Activated T-helper 1 cell treated with anti-CD3 and anti-CD28 coated beads, Interleukin-2, amount 50 U/mL, for 16 hours (primary cell): ENCODE measurements at places on chromosomes 2 and 18.

DNA sequence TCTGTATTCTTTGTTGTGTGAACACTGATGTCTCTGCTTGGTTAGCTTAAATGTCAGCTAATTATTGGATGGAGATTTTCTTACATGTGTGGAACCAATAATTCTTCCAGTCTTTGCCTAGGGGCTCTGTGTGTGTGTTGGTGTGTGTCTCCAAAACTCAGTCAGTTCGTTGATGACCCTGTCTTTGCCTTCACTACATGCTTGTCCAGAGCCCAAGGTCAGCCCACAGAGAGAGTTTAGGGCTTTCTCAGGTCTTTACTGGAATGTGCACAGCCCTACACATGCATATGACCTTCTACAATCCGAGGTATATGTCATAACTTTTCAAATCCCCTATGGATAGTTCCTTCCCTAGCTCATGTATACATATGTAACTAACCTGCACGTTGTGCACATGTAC is 74.1 kb upstream of the LDAH start:
- DNase-seq: no peak

GRCh38 chr2:53751728-53752127 is 15.9 kb upstream of the CHAC2 start:
- DNase-seq: no peak

- no peak for DNase-seq
Observed at GRCh38 chr2:96315400-96316071, 9.6 kb upstream of the ITPRIPL1 start.

DNA sequence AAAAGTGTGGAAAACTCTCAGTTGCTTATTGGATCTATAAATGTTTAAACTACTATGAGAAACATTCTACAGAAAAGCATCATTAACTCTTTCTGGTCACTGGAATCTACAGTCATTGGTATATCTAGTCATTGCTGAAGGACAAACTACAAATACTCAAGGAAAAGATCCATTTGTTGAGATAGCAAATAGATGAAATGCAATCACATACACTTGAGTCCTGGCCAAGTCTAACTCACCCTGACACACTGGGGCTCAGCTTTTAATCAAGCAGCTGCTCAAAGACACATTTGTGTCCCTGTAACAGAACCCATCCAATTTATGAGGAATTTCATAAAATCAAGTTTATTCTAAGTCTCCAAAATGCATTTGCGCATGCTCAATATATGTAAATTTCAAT is 68.7 kb downstream of the CDH2 start:
- DNase-seq: no peak

- no peak for DNase-seq
Observed at GRCh38 chr2:225764346-225764745, 364.8 kb downstream of the NYAP2 start.

GRCh38 chr2:202015471-202015870 is 18.2 kb upstream of the FZD7 start:
- no peak for DNase-seq

DNA sequence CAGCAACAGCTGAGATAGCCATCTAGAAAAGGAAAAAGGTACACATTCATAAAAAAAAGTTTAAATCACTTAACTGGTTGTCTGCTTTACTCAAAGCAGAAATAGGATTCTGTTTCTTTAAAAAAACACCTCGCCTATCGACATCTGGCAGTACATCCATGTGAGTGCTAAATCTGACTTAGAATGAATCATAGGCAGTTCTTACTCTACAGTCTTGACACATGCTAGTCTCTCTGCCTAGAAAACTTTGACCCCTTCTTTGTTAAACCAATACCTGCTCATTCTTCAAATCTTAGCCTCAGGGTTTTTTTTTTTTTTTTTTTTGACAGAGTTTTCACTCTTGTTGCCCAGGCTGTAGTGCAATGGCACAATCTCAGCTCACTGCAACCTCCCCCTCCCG is 37.1 kb upstream of the GPR75 start:
- DNase-seq: no peak

DNA sequence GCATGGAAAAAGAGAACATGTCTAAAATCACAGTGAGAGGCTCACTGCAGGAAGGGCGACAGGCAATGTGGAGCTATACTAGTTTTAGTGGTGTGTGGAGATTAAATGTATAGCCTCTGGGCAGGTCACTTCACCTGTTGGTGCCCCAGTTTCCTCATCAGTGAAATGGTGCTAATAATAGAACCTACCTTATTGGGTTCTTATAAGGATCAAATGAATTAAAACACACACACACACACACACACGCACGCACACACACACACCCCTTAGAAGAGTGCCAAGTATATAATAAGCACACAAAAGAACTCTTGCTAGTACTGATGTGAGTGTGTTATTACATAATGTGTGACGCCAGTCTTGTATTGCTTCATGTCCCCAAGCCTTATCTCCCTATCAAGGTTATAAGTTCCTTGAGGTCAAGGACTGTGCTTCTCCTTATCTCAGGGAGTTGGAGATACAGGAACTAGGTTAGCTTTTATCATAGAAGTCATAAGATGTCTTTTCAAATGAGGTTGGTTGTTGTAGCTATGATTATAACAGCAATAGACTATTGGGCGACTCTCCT is 98.0 kb upstream of the CXCR4 start:
- no peak for DNase-seq

DNA sequence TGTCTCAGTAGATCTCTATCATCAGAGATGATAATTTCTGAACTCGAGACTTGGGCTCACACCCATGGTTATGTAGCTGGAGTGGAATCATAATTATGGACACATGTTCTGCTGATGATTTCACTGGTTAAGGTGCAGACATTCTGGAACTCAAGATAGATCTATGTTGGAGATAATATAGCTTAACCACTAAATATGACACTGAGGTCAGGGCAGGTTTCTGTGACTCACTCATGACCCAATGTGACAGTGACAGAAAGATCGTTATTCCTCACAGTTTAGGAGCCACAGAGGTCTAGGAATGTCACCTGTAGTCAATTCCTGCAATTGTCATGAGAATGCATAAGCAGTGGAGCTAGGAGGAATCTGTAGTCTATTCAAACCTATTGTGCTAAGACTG is 828.6 kb downstream of the TRIB2 start:
- DNase-seq: no peak

GRCh38 chr2:68172990-68173700 is 15.5 kb downstream of the PNO1 start:
- no peak for DNase-seq

DNA sequence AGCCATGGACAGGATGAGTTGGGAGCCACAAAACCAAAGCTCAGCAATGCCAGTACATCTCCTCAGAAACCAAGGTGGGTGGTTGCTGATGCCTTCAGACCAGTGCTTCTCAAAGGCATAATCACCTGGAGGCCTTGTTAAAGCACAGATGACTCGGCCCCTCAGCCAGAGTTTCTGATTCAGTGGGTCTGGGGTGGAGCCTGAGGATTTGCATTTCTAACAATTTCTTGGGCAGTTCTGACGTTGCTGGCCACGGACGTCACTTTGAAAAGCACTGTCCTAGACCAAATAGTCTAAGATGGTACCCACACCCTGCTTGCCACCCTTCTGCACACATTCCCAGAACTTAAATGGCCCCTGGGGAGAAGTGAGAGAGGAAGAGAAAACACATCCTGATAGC is 24.1 kb upstream of the CDH2 start:
- no peak for DNase-seq

- no peak for DNase-seq
Observed at GRCh38 chr2:223043164-223043941, 8.6 kb upstream of the KCNE4 start.

DNA sequence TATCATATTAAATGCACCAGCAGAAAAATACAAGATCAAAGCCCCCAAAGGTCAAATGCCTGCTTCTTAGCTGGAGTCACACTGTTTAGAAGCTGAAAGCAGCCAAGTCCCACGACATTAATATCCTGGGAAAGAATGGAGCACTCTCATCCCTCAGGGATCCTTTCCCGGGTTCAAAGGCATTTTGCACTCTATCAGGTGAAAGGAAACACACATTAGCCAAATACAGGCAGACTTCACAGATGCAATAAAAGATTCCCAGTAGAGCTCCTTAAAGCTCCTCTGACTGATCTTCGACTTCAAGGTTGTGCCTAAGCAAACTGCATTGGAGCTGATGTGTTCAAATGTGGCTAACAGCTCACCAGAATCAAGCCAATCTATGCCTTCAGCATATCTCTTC is 158.4 kb downstream of the RNF152 start:
- no peak for DNase-seq

DNA sequence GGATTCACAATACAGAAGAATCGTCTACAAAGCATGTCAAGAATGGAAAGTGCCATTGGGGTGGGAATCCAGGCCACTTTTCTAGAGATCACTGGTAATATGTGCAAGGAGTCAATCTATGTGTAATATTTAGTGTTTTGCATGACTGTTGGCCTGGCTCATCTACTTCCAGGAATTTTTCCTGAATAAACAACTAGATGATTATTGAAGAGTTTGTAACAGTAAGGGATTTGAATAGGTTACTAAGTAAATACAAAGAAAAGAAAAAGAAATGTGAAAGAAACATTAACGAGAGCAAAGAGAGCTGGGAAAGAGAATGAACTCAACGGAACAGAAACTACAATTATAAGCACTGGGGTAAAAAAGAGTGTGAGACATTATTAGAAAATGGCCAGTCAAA is 406.0 kb downstream of the TGIF1 start:
- DNase-seq: no peak

GRCh38 chr18:35610724-35611123 is 29.2 kb downstream of the GALNT1 start:
- DNase-seq: no peak

DNA sequence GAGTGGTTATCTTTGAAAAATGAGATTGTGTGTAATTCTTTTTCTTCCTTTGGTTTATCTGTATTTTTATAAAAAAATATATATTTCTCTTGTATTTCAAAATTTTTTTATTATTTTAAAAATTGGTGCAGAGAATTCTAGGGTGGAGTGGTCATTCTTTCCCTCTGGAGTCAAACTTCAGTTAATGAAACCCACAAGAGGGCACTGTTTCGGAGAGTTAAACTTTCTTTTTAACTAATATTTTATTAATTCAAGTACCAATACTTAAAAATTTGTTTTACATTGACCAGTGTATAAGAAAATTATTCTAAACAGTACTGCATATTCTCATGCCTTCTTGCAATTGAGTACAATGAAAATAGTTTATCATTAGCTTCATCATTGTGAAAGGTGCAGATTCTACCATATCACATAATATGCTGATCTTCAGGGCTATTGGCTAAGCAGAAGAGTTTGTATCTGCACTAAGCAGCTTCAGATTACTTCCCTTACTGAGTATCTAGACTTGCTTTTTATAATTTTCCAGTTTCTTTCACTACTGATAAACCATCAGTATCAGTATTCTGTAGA is 50.1 kb downstream of the HS1BP3 start:
- DNase-seq: no peak

GRCh38 chr2:44107974-44108373 is 60.7 kb upstream of the PPM1B start:
- no peak for DNase-seq

DNA sequence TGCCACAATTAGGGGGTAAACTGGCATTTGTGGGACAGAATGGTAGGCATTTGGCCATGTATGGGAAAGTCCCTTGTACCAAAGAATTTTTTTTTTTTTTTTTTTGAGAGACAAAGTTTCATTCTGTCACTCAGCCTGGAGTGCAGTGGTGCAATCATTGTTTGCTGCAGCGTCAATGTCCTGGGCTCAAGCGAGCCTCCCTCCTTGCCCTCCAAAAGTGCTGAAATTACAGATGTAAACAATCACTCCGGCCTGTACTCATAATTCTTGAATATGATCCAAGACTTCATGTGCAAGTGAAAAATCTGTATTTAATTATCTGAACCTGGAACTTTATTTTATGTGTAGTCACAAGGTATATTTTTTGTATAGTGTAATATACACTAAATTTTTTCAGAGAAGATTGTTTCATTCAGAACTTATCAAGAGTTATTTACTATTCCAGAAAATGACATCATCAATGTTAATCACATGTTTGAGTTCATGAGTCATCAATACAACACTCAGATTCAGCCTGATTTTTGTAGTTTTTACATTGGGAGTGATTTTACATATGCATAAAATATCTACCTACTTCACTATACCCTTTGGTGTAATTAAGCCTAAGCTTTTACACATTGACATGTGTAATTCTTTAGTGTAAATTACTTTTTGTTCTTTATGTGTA is 138.7 kb upstream of the L3MBTL4 start:
- no peak for DNase-seq

GRCh38 chr2:179022685-179023084 is 27.3 kb downstream of the CCDC141 start:
- DNase-seq: no peak

DNA sequence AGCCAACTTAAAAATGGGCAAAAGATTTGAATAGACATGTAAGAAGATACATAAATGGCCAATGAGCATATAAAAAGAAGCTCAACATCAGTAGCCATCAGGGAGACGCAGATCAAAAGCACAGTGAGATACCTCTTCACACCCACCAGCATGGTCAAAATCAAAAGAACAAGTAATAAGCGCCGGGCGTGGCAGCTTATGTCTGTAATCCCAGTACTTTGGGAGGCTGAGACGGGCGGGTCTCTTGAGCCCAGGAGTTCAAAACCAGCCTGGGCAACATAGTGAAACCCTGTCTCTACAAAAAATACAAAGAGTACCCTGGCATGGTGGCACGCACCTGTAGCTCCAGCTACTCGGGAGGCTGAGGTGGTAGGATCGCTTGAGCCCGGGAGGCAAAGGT is 4.6 kb upstream of the CIB4 start:
- DNase-seq: no peak

DNA sequence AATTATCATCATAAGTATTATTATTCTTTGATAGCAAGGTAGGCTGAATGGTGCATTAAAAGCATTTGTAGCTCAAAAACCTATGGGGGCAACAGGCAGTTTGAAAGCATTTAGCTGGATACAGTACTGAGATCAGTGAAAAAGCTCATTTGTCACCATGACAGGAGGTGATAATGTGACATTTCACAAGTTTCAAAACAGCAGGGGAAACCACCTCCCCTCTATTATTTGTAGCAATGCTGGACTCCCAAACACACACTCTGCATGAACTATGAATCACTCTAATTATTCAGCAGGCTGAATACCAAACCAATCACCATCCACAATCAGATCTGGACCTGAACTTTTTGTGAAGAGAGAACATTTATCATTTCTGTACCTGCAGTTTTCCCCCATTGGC is 63.4 kb downstream of the MYO5B start:
- no peak for DNase-seq

- peak; percentile 95 for DNase-seq
Observed at GRCh38 chr2:43127208-43127940, 99.0 kb downstream of the ZFP36L2 start.

- DNase-seq: no peak
Observed at GRCh38 chr2:111204706-111205105, 84.0 kb downstream of the BCL2L11 start.

GRCh38 chr2:232228971-232229894 is 149.3 kb upstream of the ALPP start:
- no peak for DNase-seq
